ENCODE measurements at places on chromosomes 5 and 9. TPM values are rescaled to one million over a fixed set of nuclear protein-coding genes. Genes with fewer than 3 reads are reported as not detected.

The MYOZ3 gene
- total RNA-seq, result 10.4 TPM

GRCh38 chr5:21419383-21419782 lies 1431.4 kb upstream of the CDH18 start:
- no peak for DNase-seq

The C5orf58 gene
- total RNA-seq, result 1.7 TPM

- peak; percentile 89 for DNase-seq
Measured at GRCh38 chr5:14144586-14145434, 1.7 kb downstream of the TRIO start.

The ALDH7A1 gene
- total RNA-seq, result 51.8 TPM

DNA sequence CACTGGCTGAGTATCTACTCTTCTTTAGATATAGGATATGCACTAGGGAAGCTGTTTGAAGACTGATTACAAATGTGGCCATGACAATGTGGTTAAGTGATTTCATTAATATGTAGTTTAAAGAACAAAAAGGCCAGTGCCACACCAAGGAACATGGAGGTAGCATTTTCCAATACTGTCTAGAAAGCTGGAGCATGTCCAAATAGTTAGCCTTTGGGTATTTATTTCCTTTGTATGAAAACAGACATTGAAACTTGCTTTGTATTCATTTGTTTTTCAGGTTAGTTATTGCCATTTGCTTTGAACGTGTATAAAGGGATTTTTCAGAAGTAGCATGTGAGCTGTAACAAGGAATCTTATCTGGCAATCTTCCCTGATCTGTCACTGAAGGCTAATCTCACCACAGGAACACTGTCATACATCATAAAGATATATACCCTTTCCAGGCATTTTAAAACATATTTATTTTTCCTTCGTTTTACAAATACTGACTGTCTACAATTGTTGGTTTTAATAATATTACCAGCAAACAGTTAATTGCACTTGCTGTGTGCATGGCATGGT lies 93.4 kb downstream of the PLPPR1 start:
- DNase-seq, result no peak

The PAEP gene
- not detected for total RNA-seq

- no peak for DNase-seq
Measured at GRCh38 chr9:87390361-87390760, 107.3 kb upstream of the DAPK1 start.

The GFI1B gene
- 0.48 TPM for total RNA-seq

- DNase-seq, result no peak
Measured at GRCh38 chr5:64678374-64678773, 11.9 kb upstream of the SHISAL2B start.

GRCh38 chr9:18396102-18396728 lies 77.7 kb upstream of the ADAMTSL1 start:
- no peak for DNase-seq

The LPAR1 gene
- 78.0 TPM for total RNA-seq

- DNase-seq, result no peak
Measured at GRCh38 chr9:127159325-127159801, 36.9 kb upstream of the ANGPTL2 start.

All from umbilical cord (tissue), 2 donors.